ENCODE measurements at places on chromosomes 3 and 15. TPM values are rescaled to one million over a fixed set of nuclear protein-coding genes. Genes with fewer than 3 reads are reported as not detected.

Gene IL5RA
- not detected for total RNA-seq

Gene ITIH3
- not detected for total RNA-seq

Gene FAM174B
- 1.8 TPM for total RNA-seq

Gene TMED3
- 81.3 TPM for total RNA-seq

Gene PIF1
- 16.4 TPM for total RNA-seq

Gene SORD
- 29.0 TPM for total RNA-seq

Gene TNIK
- total RNA-seq: 1.5 TPM

Gene CEMIP
- total RNA-seq: 1.4 TPM

Gene TRAT1
- total RNA-seq: not detected

Gene SEMA3G
- total RNA-seq: 0.20 TPM
